Right forelimb (tissue), 1 donor: ENCODE measurements at places on chromosomes 1 and 21.

DNA sequence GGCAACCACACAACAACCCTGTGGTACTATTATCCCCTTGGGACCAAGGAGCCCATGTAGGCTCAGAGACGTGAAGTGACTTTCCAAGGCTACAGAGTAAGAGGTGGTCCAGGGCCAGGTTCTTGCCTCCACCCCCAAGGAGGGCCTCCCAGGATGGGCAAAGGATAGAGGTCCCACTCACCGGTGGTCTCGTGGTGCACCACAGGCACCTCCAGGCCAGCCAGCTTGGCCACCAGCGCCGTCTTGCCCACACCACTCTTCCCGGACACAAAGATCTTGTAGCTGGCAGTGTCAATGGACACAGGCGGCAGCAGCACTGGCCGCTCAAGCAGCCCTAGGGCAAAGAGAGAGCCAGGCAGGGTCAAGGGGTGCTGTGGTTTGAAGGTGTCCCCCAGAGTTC lies 3.6 kb downstream of the CPLANE2 start:
- DNase-seq, result no peak

DNA sequence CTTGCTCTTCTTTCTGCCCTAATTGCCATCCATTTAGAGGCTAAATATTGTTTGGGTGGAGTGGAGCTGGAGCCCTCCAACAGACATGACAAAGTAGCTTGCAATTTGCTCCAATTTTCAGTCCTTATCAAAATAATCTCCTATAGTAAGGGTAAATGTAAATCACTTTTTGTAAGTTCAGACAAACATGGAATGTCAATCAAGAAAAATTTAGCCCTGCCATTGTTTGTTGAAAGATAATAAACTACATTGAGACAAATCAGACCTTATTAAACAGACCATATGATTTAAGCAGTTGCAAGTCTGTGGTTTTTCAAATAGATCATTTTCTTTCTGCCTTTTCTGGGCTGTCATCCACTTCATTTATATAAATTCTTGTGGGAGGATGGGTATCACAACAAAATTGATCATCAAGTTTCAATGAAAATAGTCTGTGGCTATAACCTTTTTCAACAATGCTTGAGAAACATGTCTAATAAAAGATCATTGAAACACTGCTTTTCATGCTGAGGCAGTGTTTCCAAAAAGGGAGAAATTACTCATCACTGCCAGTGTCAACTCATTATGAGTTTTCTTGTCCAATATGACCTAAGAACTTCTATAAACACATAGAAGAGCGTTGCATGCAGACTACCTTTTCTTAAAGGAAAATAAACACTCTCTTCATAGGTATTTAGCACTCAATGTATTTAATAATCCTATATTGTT lies 1152.0 kb upstream of the B3GALT2 start:
- no peak for DNase-seq

DNA sequence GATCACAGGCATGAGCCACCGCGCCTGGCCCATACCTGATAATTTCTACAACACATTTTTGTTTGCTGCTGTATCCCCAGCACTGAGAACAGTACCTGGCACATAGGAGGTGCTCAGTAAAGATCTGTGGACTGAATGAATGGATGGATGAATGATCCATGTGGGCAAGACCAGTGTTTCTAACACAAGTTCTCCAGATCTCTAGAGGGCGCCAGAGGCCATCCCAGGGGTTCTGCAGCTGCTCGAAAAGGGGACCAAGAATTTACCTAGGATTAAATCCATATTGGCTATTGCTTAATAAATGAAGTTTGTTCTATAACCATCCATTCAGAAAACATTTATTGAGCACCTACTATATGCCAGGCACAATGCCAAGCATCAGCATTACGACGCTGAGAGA lies 167.7 kb downstream of the ACTL8 start:
- no peak for DNase-seq

GRCh38 chr1:61853583-61853982 lies 111.3 kb downstream of the PATJ start:
- DNase-seq, result no peak

DNA sequence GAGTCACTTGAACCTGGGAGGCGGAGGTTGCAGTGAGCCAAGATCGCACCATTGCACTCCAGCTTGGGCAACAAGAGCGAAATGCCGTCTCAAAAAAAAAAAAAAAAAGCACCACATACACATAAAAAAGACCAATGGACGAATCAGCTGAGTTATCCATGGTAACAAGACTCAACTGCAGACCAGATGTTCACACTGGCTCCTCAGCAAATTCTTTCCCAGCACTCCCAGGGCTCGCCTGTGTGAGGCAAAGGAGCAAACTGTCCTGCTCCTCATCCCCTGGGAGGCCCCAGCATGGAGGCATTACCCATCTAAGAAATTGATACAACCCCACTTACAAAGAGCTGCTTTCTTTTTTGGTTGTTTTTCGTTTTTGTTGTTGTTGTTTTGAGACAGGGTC lies 3.1 kb downstream of the TMEM234 start:
- no peak for DNase-seq
